Activated CD4-positive, alpha-beta T cell treated with anti-CD3 and anti-CD28 coated beads, Interleukin-2, amount 10 ng/mL, durations not matched to agents 7 days and 5 days (primary cell): ENCODE measurements at places on chromosomes 2 and 18.

GRCh38 chr2:187079901-187080300 lies 230.9 kb upstream of the ZSWIM2 start:
- no peak for DNase-seq

- no peak for DNase-seq
Observed at GRCh38 chr2:137870682-137871081, 93.6 kb upstream of the HNMT start.

GRCh38 chr2:112141626-112142007 lies 3.4 kb downstream of the FBLN7 start:
- no peak for DNase-seq

DNA sequence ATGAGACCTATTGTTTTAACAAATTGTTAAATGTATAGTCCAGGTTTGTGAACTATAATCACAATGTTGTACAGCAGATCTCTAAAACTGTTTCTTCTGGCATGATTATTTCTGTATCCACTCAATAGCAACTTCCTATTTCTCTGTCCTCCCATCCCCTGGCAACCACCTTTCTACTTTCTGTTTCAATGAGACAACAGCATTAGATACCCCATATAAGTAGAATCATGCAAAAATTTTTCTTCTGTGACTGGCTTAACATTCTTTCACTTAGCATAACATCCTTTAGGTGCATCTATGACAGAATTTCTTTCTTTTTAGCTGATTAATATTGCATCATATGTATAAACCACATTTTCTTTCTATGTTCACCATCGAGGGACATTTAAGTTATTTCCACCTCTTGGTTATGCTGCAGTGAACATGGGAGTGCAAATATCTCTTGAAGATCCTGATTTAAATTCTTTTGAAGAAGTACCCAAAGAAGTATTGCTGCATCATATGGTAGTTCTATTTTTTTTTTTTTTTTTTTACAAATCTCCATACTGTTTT lies 713.5 kb downstream of the LRP1B start:
- DNase-seq = no peak

GRCh38 chr2:171490577-171490976 lies 31.7 kb upstream of the CYBRD1 start:
- DNase-seq = no peak

GRCh38 chr2:223815186-223815883 lies 22.0 kb downstream of the AP1S3 start:
- no peak for DNase-seq

GRCh38 chr2:677056-677958 lies at the start of gene TMEM18:
TSS of gene TMEM18 (minus strand) at chr2:677406. CDS start at chr2:677345, 61 bp downstream.
- DNase-seq = peak; percentile 95

DNA sequence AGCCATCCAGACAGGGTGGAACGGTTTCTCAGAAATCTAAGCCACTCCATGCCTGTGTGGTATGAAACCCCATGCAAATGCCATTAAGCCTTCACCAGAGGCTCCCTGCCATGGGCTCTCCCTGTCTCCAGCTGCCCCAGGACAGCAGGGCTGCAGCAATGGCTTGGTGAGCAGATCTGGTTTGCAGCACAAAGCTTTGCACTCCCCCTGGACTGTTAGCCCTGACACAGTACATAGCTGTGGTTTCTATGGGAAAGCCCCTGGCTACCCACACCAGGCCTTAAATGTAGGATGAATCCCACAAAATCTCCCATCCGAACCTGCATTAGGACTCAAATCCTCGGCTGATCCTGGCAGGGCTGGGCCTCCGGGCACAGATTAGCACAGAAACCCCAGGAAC lies 291.6 kb downstream of the TNS1 start:
- DNase-seq = no peak
